CD4-positive, alpha-beta T cell treated with Interleukin-17A for 1 hour (primary cell): ENCODE measurements at places on chromosomes 16 and 17.

DNA sequence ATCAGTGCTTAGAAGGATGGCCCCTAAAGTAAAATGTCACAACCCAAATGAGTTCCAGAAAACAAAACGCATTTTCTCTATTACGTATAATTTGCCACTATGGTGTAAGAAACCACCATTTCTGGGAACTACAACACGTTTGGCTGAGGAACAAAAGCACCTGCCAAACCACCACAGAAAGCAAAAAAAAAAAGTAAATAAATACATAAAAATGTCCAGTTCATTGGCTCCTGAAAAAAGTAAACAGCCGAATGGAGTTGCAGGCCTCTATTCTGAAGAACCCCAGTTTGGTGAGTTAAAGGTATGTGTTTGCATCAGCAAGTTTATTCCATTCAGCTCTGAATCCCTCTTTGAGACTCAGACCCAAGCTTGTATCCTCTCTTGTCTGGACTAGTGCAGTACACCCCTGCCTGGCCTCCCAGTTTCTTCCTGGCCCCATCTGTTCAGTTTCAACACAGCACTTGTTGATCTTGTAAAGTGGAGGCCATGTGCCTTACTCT lies 36.9 kb downstream of the ERN1 start:
- no peak for DNase-seq

DNA sequence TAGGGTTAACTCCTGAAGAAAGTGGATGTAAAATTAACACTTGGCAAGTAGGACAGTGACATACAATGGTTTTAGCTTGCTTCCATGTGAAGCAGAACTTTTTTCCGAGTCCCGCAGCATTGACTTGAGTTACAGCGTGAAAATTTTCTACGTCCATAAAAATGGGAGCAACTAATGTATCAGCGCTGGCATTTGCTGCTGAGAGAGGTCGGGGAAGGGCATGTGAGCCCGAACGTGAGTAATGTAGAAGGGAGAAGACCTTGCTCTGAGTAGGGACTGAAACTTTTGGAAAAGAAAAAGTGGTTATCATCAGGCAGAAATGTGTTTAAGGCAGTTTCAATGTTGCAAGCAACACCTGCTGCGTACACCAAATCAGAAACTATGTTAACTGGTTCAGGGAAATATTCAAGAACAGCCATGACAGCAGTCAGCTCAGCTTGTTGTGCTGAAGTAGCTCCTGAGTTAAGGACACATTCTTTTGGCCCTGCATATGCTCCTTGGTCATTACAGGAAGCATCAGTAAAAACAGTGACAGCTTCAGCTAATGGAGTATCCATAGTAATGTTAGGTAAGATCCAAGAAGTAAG lies 70.9 kb upstream of the ARL4D start:
- no peak for DNase-seq

DNA sequence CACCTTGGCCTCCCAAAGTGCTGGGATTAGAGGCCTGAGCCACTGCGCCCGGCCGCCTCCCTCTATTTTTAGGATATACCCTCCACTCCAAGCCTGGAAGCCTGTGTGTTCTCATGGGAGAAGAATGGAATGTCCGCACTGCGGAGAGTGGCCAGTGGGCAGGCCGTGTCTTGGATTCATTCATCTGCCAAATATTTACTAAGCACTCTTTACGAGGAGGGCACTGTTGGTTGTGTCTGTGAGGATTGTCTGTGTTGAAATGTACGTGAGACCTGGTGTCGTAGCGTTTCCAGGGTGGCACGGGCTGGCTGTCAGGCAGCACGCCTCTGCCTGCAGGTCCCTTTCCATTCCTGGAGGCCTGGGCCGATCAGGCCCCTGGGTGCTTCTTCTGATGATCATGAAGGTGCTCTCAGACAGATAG lies 19.2 kb downstream of the PGS1 start:
- no peak for DNase-seq

DNA sequence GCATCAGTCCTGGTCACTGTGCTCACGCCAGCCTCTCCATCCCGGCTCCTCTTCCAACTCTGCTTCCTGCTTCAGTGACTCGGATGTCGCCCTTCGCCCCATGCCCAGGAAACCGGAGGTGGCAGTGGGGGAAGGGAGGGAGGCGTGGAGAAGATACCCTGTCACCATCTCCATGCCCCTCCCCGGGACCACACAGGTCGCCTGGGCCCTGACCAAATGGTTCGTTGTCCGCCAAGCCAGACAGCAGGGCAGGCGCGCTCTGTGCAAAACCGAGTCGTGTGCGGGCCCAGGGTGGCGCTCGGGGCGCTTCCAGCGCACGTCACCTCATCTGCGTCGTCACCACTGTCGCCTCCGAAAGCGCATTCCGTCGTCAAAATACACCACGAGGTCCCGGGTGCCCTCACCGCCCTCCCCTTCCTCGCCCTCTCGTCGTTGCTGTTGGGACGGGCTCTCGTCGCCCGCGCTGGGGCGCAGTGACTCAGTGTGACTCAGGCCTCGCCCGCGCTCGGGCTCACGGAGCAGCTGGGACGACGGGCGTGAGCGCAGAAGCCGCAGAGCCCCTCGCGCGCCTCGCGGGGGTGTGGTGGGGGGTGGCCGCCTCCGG lies 39.2 kb downstream of the ZNF778 start:
- DNase-seq, result peak; percentile 74

DNA sequence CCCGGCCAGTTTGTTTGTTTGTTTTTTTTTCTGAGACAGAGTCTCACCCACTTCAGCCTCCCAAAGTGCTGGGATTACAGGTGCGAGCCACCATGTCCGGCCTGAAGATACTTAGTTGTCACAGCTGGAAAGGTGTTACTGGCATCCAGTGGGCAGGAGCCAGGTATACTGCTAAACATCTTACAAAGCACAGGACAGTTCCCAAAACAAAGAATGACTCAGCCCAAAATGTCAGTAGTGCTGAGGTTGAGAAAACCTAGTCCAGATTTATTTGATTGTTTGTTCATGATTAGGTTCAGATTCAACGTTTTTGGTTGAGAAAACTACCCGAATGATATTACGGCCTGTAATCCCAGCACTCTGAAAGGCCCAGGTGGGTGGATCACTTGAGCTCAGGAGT lies 18.6 kb upstream of the RABEP1 start:
- DNase-seq, result no peak

GRCh38 chr17:66767154-66767933 lies 67.6 kb upstream of the CACNG5 start:
- no peak for DNase-seq

DNA sequence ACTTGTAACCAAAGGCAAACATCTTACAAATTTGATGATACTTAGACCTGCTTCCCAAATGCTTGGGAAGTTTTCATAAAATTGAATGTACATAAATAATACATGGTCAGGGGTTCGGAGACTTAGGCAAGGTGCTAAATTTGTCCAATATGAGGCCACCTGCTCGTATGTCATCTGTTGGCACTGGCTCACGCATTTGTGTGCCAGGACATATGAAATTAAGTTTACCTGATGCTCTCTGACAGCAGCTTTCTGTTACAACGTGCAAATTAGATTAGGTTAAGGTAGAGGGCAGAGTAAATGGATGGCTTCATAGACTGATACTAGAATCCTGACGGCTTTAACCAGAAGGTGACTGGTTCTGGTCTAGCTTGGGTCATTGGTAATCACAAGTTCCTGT lies 970.3 kb upstream of the RBFOX1 start:
- DNase-seq, result no peak

DNA sequence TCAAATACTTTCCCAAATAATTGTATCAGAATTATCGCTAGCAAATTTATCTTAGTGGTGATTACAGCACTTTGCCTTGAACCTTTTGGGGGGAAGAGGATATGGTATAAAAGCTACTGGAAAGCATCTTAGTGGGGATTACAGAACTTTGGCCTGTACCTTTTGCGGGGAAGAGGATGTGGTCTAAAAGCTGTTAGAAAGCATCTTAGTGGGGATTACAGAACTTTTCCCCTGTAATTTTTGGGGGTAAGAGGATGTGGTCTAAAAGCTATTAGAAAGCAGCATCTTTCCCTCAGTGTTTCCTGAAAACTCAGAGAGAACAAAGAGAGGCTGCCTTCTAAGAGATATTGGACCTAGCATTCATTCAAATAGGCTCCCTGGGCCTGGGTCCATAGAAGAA lies 4.1 kb downstream of the SLFN12 start:
- DNase-seq, result peak; percentile 4

DNA sequence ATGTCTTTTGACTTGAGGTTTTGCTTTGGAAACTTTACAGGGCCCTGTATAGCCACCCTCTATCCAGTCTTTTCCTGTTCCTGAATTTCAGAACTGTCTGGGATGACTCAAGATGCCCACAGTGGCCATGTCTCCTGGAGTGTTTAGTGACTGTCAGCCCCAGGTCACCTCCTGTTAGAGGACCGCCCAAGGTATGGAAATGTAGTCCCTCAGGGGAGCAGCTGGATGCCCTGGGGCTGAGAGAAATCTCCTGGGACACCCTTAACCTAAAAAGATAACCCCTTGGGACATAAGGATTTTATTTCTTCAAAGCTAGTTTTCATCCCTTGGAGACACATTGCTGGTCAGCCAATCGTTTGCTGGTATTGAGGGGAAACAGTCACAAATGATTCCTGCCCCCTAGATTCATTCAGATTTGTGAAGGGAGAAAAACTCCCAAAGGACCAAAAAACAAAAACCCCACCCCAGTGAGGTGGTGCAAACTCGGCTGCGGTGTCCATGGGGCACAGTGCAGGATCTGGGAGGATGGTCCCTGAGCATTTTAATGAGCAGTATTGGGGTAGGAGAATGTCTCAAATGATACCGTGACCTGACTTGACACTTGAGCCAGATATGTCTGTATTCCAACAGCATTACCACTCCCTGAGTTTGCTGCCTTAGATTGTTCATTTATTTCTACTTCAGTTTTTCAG lies 1.7 kb downstream of the ZNF267 start:
- DNase-seq, result peak; percentile 26

GRCh38 chr16:51071326-51071725 lies 79.7 kb downstream of the SALL1 start:
- DNase-seq, result no peak

DNA sequence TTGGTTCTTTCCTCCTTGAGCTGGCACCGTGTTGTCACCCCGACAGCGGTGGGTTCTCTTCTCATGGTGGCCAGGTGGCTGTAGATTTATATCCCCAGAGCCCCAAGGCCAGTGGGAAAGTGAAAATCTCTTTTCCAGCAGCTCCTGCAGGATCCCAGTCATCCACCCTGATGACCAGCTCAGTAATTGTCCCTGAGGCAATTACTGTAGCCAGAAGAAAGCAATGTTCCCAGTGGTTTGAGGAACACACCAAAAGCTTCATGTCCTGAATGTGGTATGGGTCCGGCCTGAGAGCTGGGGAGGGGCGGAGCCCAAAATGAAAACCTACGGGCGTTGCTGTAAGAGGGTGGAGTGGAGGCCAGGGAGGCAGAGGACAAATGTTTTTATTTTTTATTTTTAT lies 69.0 kb downstream of the WSB1 start:
- DNase-seq, result no peak

- no peak for DNase-seq
Observed at GRCh38 chr16:28983644-28984043, 1.2 kb upstream of the LAT start.

DNA sequence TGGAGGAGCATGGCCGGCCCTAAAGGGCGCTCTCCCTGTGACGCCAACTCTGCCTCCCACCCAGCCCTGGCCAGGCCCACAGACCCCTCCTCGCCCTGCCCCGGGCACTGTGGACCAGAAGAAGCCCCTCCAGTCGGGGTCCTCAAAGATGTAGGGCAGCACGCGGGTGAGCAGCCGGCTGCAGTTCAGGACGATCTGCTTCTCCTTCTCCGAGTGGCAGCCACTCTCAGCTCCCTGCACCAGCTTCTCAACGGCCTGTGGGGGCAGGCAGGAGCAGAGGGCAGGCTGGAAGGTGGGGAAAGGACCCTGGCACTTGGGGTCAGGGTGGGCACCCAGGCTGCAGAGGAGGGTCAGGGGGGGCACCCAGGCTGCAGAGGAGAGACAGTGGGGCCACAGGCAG lies 8.9 kb downstream of the HID1 start:
- DNase-seq, result no peak

DNA sequence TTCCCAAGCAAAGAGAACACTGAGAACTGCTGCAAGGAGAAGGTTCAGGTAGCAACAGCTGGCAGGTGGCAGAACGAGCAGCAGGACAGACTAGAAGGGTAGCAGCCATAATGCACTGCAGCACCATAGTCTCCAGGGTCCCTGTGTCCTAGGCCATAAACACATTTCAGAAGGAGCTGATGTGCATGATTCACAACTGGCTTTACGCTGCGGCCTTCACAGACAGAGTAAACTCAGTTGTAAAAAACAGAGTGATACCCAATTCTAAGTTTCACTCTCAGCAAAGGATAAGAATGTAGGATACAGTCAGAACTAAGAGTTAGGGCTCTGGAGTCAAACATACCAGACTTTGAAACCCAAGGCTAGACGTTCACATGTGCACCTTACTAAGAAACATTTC lies 24.4 kb downstream of the ARHGAP17 start:
- DNase-seq, result no peak

DNA sequence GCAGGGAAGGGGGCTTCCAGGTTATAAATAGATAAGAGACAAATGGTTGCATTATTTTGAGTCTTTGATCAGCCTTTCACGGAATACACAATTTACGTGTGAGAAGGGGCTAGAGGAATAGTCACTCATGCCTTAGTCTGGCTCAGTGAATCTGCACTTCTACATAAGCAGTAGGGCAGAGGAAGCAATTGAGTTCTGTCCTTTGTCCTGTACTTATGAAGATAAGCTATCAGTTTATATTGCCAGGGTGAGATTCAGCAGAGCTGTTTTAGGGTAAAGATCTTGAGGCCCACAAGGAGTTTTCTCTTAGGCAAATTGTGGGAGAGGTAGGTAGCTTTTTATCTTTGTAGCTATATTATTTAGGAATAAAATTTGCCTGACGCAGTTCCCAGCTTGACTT lies 33.3 kb downstream of the TOM1L1 start:
- no peak for DNase-seq

DNA sequence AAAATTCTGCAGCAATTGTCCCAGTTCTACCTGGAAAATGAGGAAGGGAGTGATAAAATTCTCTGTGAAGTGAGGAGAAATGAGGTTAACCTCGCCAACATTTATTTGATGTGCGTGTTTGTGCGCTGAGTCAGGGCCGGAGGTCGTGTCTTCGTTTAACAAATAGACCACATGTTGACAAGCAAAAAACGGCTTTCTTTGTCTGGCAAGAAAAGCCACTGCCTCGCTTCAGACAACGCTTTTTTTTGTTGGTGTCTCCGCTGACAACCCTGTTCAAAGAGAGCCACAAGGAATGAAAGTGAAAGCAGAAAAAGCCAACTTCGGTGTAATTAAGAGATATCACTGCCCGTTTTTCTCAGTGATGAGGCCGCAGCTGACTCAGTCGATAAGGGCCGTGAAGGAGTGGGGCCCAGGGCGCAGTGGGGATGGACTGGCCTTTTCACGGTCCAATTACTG lies 510.6 kb downstream of the CDH13 start:
- DNase-seq, result peak; percentile 50
